T-helper 9 cell (primary cell): ENCODE measurements at places on chromosomes 1 and 21.

- DNase-seq: no peak
Measured at GRCh38 chr1:59446257-59446901, 149.5 kb downstream of the FGGY start.

DNA sequence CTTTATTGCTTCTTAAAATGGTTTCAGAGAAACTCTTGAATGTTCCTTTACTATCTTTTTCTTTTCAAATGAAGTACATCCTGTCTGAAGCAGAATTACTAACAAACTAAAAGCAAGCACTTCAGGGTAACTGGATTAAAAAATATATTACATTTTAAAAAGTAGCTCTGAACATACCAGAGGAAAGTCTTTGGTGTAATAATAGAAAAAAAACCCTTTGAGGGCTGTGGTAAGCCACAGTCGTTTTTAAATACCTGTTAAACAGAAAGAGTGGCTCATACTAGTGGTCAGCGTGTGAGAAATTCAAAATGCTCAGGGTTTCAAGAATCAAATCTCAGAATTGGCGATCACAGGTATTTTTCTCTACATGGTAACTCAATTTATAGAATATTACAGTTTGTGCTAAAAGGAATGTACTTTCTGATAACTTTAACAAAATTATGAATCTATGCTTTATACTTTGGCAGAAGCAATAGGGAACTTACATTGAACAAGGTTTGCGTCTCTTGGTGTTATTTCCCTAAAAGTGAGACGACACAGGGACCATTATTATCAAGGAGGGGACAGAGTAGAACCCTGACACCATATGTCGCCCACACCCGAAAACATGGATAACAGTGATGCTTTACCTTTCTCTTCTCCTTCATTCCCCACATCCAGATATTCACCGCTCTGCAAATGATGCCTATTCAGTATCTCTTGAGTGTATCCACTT is 97.0 kb upstream of the DPH5 start:
- DNase-seq: no peak

GRCh38 chr1:177044390-177044789 is 120.1 kb downstream of the ASTN1 start:
- no peak for DNase-seq

- DNase-seq: no peak
Measured at GRCh38 chr1:92870591-92870990, 38.8 kb downstream of the RPL5 start.

GRCh38 chr1:231322880-231323530 is 14.6 kb downstream of the EXOC8 start:
- DNase-seq: no peak

DNA sequence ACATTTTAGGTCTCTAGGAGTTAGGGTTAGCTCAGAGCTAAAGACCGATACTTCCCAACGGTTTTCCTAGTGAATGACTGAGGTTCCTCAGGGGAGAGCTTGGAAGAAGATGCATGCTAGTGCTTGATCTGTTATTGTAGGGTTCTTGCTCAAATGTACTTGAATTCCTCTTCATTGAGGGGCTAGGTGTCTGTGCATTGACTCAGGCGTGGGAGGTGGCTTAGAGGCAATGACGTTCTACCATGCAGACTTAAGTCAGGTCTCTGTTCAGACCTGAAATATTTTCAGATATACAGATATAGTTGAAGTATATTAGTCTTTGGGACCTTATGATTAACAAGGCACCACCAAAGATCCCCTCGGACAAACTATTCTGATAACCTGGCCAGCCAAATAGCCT is 23.5 kb downstream of the S100A10 start:
- DNase-seq: no peak
